ENCODE measurements at places on chromosomes 2 and 18.

- peak; percentile 53 for DNase-seq
These were observed 80.0 kb downstream of the COPS8 start for GRCh38 chr2:237165405-237166276.

DNA sequence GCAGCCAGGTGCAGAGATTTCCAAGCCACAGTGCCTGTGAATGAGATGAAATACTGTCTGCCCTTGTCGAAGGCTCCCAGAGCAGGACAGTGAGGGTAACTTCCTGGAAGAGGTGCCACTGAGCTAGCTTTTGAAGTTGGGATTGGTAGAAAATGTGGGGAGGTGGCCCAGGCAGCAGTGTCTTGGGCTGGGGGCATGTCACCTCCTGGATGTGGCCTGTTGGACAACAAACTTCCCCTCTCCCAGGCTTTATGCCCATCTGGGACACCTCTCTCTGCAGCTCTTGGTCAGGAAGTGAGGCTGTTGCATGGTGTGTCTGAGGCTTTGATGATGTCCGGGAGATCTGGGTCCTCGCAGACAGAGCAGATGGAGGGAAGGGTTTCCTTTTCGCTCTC is 151.4 kb downstream of the DYSF start:
- DNase-seq = no peak

- no peak for DNase-seq
These were observed 3.1 kb downstream of the STK39 start for GRCh38 chr2:168244318-168244717.

DNA sequence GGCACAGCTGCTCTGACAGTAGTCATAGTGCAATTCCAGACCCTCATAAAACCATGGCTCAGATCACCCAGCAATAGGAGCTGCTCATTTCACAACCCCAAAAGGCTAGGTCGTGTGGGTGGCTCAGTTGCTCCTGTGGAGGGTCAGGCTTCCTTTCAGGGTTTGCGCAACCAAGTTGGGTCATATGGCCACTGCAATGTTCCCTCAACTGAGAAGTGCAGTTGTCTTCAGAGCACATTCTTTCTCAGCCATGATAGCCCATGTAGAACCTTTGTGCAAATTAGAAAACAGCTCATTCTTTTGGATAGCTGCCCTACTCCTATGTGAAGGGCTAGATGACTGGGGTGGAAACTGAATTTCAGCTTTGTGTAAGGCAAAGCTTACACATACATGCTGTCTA is 3.2 kb downstream of the SERPINB13 start:
- DNase-seq = peak; percentile 93

DNA sequence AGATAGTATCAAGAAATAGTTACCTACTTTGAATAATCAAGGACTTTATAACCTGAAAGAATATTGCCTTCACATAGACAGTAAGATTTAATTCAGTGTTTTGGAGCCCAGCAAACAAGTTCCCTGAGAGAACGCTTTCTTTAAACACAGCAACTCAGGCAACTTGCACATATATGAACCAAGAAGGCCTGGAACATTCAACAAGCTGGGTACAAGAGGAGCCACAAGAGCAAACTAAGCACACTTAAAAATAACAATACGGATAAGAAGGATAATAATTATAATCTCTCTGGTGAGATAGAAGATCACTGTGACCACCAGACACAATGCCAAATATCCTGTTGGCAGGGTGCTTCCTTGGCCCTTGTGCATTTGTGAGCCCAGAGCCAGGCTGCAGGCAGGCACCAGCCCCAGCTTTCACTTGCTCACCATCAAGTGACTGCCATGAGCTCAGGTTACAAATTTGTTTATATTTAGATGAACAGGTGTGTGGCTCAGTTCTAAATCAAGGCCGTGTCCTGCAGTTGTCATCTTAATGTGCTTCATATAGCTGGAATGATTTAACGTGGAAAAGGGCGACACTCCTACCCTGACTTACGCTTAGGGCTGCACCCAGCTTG is 446.6 kb downstream of the IRS1 start:
- DNase-seq = no peak

GRCh38 chr18:54257015-54257414 is 12.3 kb upstream of the POLI start:
- DNase-seq = no peak

DNA sequence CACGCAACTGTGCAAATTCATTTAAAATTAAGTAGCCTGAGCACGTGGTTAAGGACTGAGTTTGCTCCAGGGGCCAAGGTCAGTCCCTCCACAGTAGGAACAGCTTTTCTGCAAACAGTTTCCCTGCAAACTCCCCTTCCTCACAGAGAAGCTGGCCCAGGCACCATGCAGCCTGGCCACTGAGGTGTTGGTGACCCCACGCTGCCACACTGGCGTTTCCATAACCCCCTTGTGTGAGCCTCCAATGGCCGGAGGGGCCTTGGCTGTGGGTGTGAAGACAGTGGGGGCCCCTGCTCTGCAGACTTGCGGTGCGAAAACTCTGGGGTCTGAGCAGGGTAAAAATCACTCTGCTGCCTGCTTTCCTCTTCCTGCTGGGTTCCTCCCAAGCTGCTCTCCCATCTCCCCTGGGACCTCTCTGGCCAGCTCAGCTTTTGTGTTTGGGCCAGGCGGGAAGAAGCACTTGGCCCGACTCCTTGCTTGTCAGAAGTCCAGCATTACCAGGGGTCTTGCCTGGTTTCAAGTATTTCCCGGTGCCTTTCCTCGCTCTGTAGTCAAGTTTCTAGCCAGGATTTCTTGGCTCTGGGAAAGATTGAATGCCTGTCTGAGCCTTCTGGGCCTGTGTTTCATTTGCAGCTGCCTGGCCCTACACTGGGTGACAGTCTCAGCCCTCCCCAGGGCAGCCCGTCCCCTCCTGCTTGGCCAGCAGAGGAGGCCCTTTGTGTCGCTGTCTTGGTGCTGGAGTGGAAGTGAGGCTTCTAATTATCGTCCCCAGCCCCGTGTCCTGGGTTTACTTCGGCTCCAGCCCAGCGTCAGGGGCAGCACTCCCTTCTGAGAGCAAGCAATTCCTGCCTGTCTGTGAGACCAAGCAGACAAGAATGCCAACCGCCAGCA is 131.4 kb upstream of the SLC1A4 start:
- DNase-seq = no peak

DNA sequence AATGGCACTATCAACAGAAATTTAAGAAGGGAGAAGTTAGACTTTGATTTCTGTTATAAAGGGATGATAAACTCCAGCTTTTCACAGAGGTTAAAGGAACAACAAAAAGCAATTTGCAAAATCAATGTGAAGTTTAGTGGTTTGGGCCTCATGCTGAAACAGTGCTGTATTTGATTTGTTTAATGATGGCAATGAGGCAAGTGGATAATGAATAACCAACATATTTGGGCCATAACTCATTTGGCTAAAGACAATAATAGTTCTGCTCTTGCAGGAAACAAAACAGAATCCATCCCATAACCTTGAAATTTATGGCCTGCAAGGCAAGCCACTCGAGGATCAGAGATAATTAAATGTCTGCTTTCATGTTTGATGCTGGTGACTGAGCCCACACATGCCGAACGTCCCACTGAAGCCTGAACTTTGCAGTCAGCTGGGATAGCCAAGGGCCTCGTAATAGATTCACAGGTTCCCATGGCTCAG is 56.5 kb downstream of the TPGS2 start:
- no peak for DNase-seq

- no peak for DNase-seq
These were observed 10.4 kb downstream of the ERFE start for GRCh38 chr2:238169048-238169707.

DNA sequence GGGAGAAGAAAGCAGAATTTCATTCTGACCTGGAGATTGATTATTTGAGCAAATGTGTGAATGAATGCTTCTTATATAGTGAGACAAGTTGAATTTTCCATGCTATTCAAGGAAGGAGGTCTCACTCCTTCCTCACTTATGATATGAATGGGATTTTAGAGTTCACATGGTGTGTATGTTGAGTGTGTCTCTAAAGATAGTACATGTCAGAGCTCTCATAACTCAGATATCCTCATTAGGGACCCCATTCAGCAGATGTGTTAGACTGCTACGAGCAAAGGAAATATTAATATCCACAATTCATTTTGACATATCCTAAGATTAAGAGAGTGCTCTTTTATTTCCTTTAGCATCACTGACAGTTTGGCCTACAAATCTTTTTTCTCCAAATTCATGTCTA is 368.5 kb downstream of the ARHGAP15 start:
- no peak for DNase-seq

DNA sequence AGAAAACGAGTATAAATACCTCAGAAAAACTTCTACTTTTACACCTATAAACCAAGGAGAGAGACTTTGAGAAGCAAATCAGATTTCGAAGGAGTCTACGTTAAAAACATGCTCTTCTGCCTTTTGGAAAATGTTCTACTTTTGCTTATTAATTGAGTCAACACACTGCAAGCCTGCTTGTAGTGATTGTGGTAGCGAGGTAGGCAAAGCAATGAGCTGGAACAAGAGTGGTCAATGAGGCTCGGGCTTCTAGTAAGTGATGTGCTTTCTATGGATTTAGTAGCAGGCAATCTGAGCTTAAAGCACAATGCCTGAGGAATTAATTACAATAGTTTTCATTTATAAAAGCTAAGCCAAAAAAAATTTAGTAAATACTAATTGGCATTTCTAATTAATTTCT is 103.4 kb upstream of the TFCP2L1 start:
- DNase-seq = no peak

DNA sequence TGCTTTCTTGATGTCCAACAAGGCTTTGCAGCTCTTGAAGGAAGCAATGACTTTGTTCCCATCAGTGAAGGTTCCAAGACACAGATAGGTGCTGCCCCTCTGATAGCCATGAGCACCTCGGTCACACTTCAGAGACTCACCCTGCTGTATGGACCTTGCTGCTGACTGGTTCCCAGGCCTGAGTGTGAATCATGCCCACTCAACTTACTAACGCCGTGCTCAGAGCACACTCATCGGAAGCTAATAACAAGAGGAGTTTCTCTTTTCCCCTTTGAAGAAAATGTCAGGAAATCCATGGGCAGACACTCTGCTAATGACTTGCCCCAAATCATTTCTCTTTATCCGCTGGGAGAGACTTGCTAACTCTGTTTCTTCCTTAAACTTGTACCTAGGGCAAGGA is 83.8 kb upstream of the ARL4C start:
- DNase-seq = no peak

DNA sequence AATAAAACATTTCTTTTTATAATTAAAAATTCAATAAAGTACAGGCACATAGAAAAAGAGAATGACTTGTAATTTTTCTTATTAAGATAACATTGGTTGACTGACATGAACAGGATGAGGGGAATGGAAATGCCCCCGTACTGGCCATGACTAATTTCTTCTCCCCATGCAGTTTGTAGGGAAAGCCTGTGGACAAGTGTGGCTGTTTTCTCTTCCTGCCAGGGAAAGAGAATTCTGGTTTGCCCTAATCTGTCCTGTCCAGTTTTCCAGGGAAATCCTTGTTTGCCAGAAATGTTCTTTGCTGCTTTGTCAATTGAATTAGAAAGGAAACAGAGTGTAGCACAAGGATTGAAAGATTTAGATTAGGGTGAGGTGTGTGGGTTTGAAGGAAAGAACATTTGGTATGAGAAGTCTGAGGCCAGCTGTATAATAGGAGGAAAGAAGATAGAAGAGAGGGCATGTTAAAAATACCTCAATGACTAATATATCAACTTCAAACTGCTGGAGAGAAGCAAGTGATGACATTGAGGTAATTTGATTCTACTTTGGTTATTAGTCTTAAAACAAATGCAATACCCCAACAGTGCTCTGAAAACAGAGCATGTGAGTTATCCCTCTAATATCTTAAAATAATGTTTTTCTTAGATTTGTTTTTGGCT is 593.9 kb upstream of the ZNF804A start:
- DNase-seq = no peak

DNA sequence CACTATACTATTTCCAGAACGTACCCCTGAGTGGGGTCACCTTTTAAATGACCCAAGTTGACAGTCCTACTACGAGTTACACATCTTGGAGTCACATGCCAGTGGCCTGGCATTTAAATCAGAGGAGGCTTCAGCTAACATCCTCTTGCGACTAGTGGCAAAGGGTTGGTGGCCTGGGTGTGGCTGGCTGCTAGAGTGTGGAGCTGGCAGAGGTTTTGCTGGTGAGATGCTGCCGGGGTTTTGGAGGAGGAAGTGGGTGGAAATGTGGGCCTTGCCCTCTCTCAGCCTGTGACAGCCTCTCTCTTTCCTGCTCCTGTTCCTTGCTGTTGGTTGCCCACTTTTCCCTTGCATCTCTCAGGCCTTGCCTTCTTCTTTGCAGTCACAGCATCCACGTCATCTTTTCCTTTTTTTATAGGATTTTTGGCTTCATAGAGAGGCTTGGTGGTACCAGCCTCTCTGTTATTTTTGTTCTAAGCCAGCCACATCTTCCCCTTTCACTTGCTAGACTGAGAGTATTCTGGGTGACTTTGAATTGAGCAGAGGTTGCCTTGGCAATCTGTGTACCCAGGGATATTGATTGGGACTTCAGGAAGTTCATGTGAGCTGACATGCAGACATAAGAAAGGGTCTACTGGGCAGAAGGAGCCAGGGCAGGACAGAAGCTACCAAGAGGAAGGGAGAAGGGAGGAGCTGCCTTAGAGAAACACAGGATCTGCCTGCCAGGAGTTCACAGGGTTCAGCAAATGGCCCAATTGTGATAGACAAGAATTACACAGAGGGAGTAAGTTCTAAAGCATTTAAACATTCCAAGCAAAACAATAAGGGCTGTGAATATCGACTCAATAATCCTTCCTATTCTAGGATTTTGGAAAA is 55.4 kb downstream of the CDC42EP3 start:
- peak; percentile 61 for DNase-seq

- no peak for DNase-seq
These were observed 6.4 kb upstream of the SS18 start for GRCh38 chr18:26096852-26097251.

DNA sequence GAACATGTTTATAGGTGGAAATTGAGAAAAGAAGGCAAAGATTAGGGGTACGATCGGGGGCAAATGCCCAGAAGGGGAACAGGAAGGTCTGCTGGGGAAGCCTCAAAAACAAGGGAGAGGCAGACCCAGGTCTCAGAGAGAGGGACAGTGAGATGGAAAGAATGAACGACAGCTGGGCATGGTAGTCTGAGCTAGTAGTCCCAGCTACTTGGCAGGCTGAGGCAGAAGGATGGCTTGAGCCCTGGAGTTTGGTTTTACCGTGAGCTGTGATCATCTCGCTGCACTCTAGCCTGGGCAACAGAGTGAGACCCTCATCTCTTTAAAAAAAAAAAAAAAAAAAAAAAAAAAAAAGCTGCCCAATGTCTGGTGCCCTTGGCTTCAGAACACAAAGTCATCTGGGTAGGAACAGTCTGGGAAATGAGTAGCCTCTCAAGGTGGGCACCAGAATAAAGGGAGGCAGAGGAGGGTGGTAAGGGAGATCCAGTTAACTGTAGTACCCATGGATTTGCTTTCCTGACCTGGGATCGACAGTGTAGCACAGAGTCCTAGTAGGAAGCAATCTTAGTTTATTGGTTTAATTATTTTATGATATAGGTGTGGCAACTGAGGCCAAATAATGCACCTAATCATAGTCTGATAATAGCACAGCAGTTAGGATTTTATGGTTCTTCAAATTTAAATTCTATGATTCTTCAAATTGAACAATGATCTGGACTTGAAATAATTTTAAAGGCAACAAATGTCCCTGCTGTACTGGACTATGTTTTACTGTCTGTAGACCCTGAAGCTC is 3.5 kb downstream of the RRM2 start:
- DNase-seq = no peak

GRCh38 chr18:38421872-38422615 is 856.4 kb upstream of the CELF4 start:
- no peak for DNase-seq

GRCh38 chr2:16649353-16650286 is 16.0 kb downstream of the CYRIA start:
- no peak for DNase-seq

- no peak for DNase-seq
These were observed 77.5 kb upstream of the SALL3 start for GRCh38 chr18:78901923-78902794.
